MCF 10A (cell line): ENCODE measurements at places on chromosomes 2 and 18. TPM values are rescaled to one million over a fixed set of nuclear protein-coding genes. Genes with fewer than 3 reads are reported as not detected.

Gene PCARE
- not detected in 2 replicates for total RNA-seq

Gene ABCG8
- not detected in 2 replicates for total RNA-seq

Gene FEV
- total RNA-seq = not detected in 2 replicates

Gene UGT1A8
- not detected in 2 replicates for total RNA-seq

DNA sequence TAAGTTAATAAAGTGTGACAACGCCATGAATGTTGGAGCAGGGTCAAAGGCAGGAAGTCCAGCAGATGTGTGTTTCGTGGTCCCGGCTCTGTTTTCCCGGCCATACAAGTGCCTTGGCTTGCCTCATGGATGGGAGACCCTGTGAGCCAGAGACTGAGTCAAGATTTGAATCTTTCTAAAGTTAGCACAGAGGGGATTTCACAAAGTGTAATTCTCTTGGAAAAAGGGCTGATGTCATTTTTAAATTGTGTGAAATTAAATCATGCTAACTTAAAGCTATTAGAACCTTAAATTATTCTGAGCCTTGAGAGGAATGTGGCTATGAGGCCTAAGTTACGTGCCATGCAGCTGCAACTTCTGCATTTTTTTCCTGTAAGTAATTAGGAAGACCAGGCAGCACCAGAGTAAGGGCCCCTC, 38.3 kb upstream of the RALBP1 start:
- no peaks in the 10 kb centered on the region for H3K36me3 ChIP-seq
- no peak overlapping the region for H3K4me3 ChIP-seq
- no peaks in the 10 kb centered on the region for H3K27me3 ChIP-seq
- peak overlapping the region; percentile 51 for H3K27ac ChIP-seq
- H3K4me1 ChIP-seq = no peaks in the 10 kb centered on the region

DNA sequence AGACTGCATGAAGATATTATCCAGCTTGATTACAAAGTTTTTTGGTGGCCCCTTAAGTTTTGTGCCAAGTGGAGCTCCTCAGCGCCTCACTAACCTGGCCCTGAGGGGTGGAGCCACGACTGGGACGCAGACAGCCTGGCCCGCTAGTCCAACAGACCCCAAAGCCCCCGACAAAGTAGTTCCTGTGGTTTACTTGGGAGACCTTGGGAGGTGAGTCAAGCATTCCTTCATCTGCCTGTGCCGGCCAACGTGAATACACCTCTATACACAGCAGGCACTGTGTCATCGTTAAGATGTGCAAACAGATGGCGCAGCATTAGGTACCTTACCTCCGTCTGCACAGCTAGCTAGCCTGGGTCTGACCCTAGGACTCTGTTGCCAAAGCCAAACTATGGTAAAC, 55.0 kb upstream of the LAMA1 start:
- no peaks in the 10 kb centered on the region for H3K36me3 ChIP-seq
- H3K27ac ChIP-seq = no peak overlapping the region
- no peak overlapping the region for H3K4me3 ChIP-seq
- DNase-seq = no peak
- H3K27me3 ChIP-seq = no peaks in the 10 kb centered on the region
- H3K4me1 ChIP-seq = no peaks in the 10 kb centered on the region

- no peaks in the 10 kb centered on the region for H3K36me3 ChIP-seq
- H3K4me1 ChIP-seq = peaks cover 6% of the 10 kb centered on the region
- DNase-seq = no peak
- peaks cover 56% of the 10 kb centered on the region for H3K27me3 ChIP-seq
- no peak overlapping the region for H3K27ac ChIP-seq
- no peak overlapping the region for H3K4me3 ChIP-seq
Observed at GRCh38 chr18:32775628-32776027, 2.8 kb upstream of the KLHL14 start.

- H3K27me3 ChIP-seq = no peaks in the 10 kb centered on the region
- H3K27ac ChIP-seq = no peak overlapping the region
- DNase-seq = no peak
- no peaks in the 10 kb centered on the region for H3K36me3 ChIP-seq
- H3K4me3 ChIP-seq = no peak overlapping the region
Observed at GRCh38 chr2:236584521-236585384, 15.1 kb downstream of the ACKR3 start.

- no peak overlapping the region for H3K27ac ChIP-seq
- H3K27me3 ChIP-seq = no peaks in the 10 kb centered on the region
Observed at GRCh38 chr2:98036349-98037000, 40.7 kb upstream of the TMEM131 start.

- no peak overlapping the region for H3K4me3 ChIP-seq
- peak; percentile 76 for DNase-seq
- H3K36me3 ChIP-seq = no peaks in the 10 kb centered on the region
- H3K27ac ChIP-seq = no peak overlapping the region
- no peaks in the 10 kb centered on the region for H3K27me3 ChIP-seq
- peaks cover 22% of the 10 kb centered on the region for H3K4me1 ChIP-seq
Observed at GRCh38 chr2:206981739-206982340, 42.5 kb downstream of the CPO start.

DNA sequence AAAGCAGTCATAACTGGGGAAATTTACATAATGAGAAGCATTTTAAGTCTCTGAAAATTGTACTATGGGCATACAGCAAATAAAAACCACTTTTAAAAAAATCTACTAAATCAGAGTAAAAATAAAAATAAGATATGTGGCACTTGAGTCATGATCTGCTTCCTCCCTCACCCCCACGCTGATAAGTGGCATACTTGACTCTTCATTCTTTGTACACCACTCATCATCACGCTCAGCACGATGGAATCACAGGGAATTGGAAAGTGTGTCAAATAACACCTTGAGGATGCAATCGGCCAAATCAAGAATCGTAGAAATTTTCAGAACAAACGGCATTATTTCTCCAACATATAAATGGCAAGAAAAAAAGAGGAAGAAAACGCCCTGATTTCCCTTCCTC, 41.1 kb upstream of the REG3G start:
- H3K27me3 ChIP-seq = peaks cover 29% of the 10 kb centered on the region
- H3K36me3 ChIP-seq = no peaks in the 10 kb centered on the region
- no peak overlapping the region for H3K27ac ChIP-seq
- H3K4me1 ChIP-seq = no peaks in the 10 kb centered on the region
- DNase-seq = no peak
